Mesothelial cell of epicardium (in vitro differentiated cells): ENCODE measurements at places on chromosomes 16 and 17. TPM values are rescaled to one million over a fixed set of nuclear protein-coding genes. Genes with fewer than 3 reads are reported as not detected.

CLN3 gene
- total RNA-seq = 30.8 to 31.5 TPM (median 30.9 TPM) in 3 replicates

PDE6G gene
- 0.59 to 1.4 TPM (median 1.00 TPM) in 3 replicates for total RNA-seq

KRT24 gene
- total RNA-seq = not detected in 3 replicates

GRCh38 chr17:40936976-40937375 is 470 bp downstream of the KRT23 start:
- no peaks in the 10 kb centered on the region for H3K36me3 ChIP-seq
- H3K27me3 ChIP-seq = no peaks in the 10 kb centered on the region
- DNase-seq = no peak
- no peak overlapping the region for H3K4me3 ChIP-seq

DNA sequence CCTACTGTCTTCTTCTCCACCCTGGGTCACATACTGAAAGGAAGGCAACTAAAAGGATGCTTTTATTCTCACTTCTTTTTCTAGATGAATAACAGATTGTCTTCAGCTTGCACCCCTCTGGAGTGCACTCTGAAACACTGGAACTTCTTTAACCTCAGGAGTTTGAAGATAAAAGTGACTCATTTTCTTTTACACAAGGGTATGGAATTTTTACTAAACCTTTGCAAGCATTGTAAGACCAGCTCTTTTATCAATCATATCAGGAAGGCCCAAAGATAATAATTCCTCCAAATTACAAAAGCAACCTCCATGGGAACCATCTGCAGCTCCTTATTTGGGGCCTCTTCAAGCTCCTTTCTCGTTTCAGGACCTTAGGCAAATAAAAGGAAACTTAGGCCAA is 193.5 kb upstream of the KIF2B start:
- H3K27ac ChIP-seq = no peak overlapping the region
- H3K27me3 ChIP-seq = no peaks in the 10 kb centered on the region
- DNase-seq = no peak
- no peaks in the 10 kb centered on the region for H3K36me3 ChIP-seq

DNA sequence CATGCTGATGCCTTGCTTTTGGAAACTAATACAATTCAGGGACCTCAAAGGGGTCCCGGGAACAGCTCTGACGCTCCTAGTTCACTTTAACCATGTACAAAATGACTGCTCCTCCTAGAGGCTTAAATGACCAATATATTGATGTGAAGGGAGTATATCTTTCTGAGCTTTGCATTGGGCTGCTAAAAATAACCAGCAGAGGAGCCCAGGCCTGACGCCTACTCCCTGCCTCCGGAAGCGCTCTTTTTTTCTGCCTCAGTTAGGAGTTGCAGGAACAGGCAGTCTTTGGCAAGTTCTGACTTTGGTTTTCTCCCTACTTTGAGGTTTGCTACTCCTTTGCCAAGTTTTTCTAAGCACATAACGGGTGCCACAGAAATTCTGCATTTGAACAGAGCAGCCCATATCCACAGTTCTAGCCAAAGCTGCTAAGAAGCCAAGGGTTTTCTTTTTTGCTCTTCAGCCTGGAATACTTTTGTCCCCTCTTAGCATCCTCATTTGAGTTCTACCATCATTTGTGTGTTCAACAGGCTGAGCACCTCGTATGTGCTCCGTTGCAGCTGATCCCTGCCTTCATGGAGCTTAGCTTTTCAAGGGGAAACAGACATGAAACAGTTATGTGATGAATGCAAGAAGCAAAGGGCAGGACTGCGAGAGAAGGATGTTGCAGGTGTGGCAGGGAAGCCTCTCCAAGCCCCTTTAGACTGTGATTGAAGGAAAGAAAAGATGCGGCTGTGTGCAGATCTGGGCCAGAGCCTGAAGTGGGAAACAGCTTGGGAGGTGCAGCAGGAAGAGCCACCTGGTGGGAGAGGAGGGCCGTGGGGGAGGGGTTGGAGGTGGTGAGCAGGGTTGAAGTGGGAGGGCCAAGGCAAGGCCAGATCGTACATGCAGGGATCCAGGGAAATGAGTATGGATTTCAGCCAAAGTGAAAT is 2.8 kb upstream of the NAGPA start:
- H3K27me3 ChIP-seq = peaks cover 20% of the 10 kb centered on the region
- peaks cover 13% of the 10 kb centered on the region for H3K4me1 ChIP-seq
- H3K36me3 ChIP-seq = no peaks in the 10 kb centered on the region
- H3K4me3 ChIP-seq = no peak overlapping the region
- no peak overlapping the region for H3K27ac ChIP-seq
